ENCODE measurements at places on chromosomes 3 and 15.

DNA sequence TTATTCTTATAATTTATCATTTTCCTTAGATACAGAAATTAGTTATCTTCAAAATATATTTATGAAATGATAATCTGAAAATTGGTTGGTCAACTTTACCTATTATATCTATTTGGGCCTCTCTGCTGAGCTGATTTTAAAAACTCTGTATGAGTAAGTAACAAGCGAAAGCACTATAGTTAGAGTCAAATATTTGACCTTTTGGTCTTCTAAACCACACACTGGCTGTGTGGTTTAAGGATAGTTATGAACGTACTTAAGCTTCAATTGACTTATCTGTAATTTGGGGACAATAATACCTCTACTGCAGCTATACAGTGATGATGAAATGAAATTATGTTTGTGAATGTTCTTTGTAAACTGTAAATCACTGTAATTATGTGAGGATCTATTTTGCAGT, 763.9 kb upstream of the GRM7 start:
- no peak for DNase-seq

GRCh38 chr3:52636673-52637072, 49.0 kb downstream of the PBRM1 start:
- no peak for DNase-seq

GRCh38 chr15:39704689-39705088, 78.0 kb downstream of the FSIP1 start:
- DNase-seq: no peak

GRCh38 chr3:124297062-124297980, 305.4 kb upstream of the ROPN1 start:
- DNase-seq: no peak

DNA sequence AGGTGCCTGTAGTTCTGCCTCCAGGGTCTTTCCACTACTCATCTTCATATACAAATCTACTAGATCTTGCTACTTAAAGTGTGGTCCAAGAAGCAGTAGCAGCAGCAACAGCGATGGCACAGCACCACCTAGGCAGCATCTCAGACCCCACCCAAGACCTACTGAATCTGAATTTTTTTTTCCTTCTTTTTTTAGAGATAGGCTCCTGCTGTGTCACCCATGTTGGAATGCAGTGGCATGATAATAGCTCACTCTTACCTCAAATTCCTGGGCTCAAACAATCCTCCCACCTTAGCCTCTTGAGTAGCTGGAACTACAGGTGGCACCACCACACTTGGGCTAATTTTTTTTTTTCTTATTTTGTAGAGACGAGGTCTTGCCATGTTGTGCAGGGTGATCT, 346.7 kb upstream of the TGFBR2 start:
- no peak for DNase-seq

DNA sequence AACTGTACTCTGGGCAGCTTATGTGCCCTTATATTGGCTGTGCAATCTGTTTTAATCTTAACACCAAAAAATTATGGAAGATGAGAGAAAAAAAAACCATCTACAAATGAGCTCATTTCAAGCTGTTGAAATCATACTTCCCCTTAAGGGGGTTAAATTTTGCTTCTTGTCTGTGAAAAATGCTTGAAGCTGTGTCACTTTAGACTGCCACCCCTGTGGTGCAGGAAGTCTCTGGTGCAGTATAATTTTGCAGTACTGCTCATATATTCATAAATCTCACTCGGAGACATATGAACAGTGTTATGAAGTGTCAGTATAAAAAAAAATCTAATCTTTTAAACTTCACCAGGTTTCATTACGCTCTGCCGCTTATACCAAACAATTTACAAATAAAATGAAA, 30.4 kb upstream of the FEZF2 start:
- no peak for DNase-seq

DNA sequence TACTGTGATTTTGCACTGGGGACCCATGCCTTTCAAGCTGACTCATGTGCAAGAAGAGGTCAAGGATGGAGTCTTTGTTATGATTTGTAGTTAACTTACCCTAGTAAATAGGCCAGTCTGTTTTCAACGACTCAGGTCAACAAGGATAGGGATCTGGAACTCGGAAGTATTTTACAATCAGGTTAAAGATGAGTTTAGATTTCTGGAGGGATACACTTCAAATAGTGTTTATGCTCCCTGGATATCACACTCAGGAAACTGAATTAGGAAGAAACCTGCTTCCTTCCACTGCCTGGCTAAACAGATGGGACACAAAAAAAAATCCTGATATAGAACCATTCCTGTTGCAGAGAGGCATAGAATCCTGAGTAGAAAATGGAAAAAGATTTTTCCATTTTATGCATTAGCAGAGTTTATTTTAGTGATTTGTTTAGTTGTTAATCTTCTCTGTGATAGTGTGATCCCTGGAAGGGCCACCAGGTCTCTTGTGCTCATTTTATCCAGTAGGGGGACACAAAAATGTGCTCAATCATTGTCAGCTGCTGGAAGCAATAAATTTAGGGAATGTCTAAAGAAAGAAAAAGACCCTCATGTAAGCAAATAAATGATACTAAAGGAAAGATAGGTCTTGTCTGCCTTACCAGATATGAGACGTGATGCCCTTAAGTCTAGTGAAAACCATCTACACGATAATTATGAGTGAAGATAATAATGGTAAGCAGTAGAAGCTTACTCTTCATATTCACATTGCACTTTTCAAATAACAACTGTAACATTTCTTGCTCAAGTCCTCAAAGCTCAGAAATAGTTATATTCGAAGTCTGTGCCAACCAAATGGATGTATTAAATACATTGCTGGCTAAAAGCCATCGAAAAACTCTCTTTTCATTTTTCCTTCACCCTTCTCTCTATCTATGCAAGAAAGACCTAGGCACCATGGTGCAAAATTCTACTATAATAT, 452.1 kb upstream of the KCNMB2 start:
- no peak for DNase-seq

- no peak for DNase-seq
These were observed 586.3 kb downstream of the ROBO2 start for GRCh38 chr3:77626157-77626556.

- no peak for DNase-seq
These were observed 77.6 kb downstream of the CMSS1 start for GRCh38 chr3:99895131-99895696.

DNA sequence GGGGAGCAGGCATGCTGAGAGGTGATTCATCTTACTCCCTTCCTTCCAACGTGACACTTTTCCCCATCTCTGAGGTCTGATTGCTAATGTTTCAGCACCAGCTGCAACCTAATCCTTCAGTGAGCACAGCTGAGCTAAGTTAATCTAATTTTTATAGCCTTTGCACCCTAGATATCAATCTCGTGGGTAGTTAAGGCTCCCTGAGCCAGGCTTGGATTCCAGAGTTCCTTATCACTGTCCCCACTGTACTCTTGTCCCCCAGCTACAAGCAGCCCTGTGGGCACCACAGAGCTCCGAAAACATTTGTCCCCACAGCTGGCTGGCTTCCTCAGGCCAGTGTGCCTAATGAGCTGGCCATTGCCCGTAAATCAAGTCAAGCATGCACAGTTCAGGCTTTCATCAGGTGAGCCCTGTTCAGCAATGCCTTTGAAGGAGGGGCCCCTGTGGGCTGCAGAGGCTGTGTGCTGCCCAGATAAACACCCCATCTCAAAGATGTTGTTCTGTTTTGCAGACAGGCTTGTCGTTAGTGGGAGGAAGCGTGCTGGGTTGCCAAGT, 376.9 kb upstream of the RASGRP1 start:
- no peak for DNase-seq

GRCh38 chr15:49148727-49149126, 6.7 kb downstream of the COPS2 start:
- DNase-seq: no peak

GRCh38 chr15:69719527-69720240, 267.1 kb downstream of the RPLP1 start:
- DNase-seq: peak; percentile 60

DNA sequence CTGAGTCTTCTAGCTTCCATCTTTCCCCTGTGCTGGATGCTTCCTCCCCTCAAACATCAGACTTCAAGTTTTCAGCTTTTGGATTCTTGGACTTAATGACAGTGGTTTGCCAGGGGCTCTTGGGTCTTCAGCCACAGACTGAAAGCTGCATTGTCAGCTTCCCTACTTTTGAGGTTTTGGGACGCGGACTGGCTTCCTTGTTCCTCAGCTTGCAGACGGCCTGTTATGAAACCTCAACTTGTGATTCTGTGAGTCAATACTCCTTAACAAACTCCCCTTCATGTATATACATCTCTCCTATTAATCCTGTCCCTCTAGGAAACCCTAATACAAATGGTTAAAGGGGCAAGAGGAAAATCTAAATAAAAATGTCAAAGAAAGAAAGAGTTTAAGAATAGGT, 100.1 kb downstream of the ABI3BP start:
- DNase-seq: no peak

Data from activated naive CD8-positive, alpha-beta T cell treated with anti-CD3 and anti-CD28 coated beads, Interleukin-2, amount 50 U/mL, for 24 hours (primary cell).